ENCODE measurements at places on chromosomes 3 and 15. TPM values are rescaled to one million over a fixed set of nuclear protein-coding genes. Genes with fewer than 3 reads are reported as not detected.

The THSD4 gene
- total RNA-seq, result 165 TPM

The IQCF5 gene
- total RNA-seq, result not detected

The PLSCR2 gene
- not detected for total RNA-seq

The FBXO40 gene
- 85.5 TPM for total RNA-seq

The SLC22A14 gene
- not detected for total RNA-seq

The ZMYND10 gene
- 1.4 TPM for total RNA-seq

The TMC3 gene
- not detected for total RNA-seq

The NEK10 gene
- 19.1 TPM for total RNA-seq

The SLC25A36 gene
- 56.6 TPM for total RNA-seq

The CAND2 gene
- total RNA-seq, result 87.5 TPM

The GATM gene
- 17.4 TPM for total RNA-seq

The FAM81A gene
- total RNA-seq, result 1.9 TPM

The SGO1 gene
- 0.12 TPM for total RNA-seq

The OCA2 gene
- total RNA-seq, result not detected

The SPESP1 gene
- total RNA-seq, result 3.4 TPM

The GLDN gene
- 12.5 TPM for total RNA-seq

The CYP8B1 gene
- total RNA-seq, result not detected

The CHRNA7 gene
- total RNA-seq, result 1.8 TPM

The CACNA2D3 gene
- total RNA-seq, result 23.0 TPM

The MYRIP gene
- 0.75 TPM for total RNA-seq

The LSAMP gene
- total RNA-seq, result 21.5 TPM

The MASP1 gene
- 145 TPM for total RNA-seq

The PLSCR5 gene
- not detected for total RNA-seq

The FAM98B gene
- total RNA-seq, result 23.3 TPM

The EXD1 gene
- not detected for total RNA-seq

The DTX3L gene
- 78.2 TPM for total RNA-seq

The CELSR3 gene
- total RNA-seq, result 0.24 TPM

The GOLGA8J gene
- not detected for total RNA-seq

The UBAP1L gene
- total RNA-seq, result 1.2 TPM

The BCL2A1 gene
- total RNA-seq, result 1.5 TPM

The SCN11A gene
- total RNA-seq, result 0.11 TPM
